ENCODE measurements at places on chromosomes 3 and 15.

DNA sequence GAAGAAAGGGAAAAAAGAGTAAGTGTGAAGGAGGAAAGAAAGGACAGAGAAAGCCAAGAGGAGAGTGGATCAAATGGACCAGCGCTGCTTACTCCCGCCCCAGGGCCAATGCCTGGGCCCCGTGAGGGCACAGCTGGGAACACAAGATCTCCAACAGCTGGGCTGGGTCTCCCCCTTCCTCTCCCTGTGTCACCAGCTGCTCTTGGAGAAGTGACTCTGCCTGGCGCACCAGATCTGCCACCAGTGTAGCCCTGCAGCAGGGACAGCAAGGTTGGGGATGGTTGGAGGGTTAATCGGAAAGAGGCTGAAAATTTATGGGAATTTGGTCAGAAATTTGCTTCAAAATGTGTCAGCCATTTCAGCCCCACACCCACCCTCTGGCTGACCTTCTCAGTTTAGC, 8.4 kb downstream of the CDAN1 start:
- no peak for DNase-seq

DNA sequence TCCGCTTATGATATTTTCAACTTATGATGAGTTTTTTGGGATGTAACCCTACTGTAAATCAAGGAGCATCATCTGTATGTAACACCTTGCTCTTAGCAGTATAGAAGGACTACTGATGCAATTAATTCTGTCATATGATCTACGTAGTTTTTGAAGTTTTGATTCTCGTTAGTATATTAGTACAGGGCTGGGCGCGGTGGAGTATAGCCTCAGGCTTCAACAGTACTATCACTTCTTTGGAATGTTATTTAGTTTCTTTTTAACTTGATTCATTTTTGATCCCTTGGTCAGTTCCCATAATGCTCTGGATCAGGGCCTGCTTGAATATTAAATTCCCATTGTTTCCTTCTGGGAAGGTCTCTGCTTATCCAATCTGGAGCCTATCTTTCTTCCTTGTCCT, 23.9 kb upstream of the AP4E1 start:
- DNase-seq = no peak

DNA sequence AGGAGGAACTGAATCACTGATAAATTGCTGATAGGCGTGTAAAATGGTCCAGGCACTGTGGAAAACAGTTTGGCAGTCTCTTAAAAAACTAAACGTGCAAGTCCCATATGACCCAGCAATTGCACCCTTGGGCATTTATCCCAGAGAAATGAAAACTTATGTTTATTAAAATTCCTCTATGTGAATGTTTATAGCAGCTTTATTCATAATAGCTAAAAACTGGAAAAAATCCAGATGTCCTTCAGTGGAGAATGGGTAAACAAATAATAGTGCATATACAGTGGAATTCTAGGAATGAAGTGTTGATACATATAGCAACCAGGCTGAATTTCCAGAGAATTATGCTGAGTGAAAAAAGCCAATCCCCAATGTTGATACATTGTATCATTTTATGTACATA, 482.2 kb upstream of the PDZRN3 start:
- DNase-seq = no peak

DNA sequence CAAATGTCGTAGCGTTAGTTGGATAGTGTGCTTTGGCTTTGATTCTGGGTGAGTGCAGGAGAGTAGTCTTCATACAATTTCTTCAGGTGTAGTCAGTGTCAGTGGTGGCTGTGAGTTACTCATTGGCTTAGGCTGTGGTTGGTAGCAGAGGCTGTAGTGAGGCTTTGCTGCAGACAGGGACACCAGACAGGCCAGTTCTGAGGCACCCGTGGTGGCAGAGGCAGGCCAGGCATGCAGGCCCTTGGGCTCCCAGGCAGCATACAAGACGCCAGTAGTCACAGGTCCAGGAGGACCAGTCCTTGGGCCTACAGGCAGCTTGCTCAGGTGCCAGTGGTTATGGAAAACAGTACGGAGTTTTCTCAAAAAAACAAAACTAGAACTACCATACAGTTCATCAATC, 61.3 kb downstream of the DMXL2 start:
- no peak for DNase-seq

GRCh38 chr3:133655731-133656515, 5.8 kb downstream of the TOPBP1 start:
- DNase-seq = no peak

DNA sequence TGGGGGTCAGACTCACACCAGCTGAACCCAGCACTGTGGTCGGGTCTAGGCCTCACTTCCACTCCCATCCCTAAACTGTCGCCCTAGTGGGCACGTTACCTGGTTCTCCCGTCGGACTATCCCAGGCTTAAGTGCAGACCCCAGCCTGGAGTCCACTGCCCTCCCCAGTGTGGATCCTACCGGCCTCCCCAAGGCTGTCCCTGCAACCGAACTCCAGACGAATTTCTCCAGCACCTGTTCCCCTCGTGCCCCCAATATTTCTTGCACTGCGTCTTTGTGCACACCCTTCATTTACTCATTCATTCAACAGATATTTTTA, 26.5 kb downstream of the SLC41A3 start:
- no peak for DNase-seq

DNA sequence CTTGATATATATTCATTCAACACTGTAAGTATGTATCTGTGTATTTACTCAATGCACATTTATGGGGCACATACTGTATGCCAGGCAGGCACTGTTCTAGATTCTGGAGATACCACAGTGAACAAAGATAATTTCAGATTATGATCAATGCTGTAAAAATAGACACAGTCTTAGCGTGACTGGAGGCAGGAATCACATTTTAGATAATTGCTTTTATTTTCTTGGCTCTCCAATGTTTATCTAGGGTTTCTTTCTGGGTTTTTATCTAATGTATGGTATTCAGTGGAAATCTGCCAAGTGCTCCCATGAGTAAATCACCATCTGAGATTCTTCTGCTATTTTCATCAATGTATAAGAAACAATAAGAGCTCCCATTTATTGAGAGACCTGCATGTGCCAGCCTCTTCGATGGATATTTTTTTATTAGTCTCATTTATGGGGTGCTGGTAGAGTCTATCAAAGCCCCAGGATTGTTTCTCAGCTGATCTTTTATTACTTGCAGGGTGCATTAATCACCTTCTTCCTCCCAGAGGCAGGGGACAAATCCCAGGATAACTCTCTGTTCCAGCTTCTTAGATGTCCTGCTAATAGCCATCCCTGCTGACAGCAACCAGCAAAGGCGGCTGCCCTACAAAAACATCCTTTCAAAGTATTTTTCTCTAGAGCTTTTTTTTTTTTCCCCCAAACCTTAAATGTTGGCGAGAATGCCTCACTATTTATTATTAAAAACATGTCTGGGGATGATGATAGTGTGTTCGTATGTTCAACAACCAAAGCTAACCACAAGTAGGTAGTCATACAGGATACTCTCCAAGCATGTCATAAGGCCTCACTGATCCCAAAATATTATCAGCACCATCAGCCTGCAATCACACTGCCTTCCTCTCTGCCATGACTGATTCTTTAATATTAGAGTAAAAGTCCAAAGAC, 331.0 kb upstream of the RASGRP1 start:
- no peak for DNase-seq

Data from stimulated activated CD4-positive, alpha-beta T cell treated with anti-CD3 and anti-CD28 coated beads, Interleukin-4, amount 100 ng/mL, for 24 hours (primary cell).